Stimulated activated CD4-positive, alpha-beta T cell treated with anti-CD3 and anti-CD28 coated beads, Interleukin-1b, Interleukin-23, amount 100 ng/mL, for 1 hour (primary cell): ENCODE measurements at places on chromosomes 6 and 20.

DNA sequence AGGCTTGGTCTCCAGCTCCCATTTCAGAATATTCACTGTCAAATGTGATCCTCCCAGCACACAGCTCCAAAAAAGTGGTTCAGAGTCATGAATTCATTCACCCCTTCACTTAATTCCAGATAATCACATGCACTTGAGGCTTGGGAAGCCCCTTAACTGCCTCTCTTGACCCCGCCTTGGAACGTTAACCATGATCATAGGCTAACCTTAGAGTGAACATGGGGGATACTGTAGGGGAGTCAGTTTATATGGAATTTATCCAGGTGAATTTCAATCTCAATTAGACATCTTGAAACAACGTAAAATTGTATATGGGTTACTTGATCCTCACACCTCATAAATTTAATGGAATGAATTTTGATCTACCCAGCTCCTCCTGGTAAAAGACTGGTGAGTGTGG, 346.8 kb upstream of the ARID1B start:
- DNase-seq: no peak

DNA sequence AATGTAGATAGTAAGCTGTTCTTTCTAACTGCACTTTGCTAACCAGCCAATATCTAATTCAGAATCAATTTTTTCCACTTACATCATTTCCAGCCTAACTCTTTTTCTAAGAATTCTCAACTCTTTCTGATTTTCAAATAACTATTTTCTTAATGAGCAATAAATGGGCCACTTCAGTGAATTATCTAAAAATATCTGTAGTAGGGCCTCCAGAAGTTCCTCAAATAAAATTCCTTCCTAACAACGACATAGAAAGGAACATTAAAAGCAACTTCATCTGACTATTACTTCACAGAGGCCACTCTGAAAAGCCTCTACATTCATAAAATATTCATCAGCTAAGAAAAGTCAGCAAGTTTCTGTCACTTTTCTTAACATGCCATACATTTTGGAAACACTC, 4.8 kb downstream of the COL12A1 start:
- no peak for DNase-seq

DNA sequence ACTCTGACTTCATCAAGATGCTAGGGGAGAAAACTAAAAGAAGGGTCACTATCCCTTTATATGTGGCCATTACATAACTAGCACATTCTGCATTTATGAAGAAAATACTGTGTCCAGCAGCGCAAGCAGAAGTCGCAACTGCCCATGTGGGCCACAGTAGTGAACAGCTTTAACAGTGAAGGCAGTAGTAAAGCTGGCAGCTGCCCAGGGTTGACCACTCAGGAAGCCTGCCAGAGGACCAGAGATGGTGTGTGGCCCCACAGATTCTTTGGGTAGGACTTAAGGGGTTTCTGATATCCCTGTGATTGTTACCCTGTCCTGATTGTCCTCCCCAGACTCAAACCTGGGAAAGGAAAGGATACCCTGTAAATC, 88.3 kb upstream of the NT5E start:
- no peak for DNase-seq

DNA sequence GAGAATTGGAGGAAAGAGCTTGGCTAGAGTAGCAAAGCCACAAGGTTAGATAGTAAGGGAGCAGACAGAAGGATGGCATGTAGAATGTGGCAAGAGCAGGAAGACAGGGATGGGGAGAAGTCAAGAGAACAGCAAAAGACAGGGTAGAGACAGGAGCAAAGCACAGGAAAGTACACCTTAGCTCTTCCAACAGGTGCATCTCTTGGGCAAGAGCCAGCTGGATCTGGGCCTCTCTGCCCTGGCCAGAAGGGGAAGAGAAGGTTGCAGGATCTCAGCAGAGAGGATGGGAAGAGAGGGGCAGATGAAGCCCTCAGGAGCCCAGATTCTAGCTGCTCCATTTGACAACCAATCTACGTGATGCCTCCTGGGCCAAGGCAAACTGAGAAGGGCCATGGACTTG, 16.7 kb downstream of the SCUBE3 start:
- no peak for DNase-seq

DNA sequence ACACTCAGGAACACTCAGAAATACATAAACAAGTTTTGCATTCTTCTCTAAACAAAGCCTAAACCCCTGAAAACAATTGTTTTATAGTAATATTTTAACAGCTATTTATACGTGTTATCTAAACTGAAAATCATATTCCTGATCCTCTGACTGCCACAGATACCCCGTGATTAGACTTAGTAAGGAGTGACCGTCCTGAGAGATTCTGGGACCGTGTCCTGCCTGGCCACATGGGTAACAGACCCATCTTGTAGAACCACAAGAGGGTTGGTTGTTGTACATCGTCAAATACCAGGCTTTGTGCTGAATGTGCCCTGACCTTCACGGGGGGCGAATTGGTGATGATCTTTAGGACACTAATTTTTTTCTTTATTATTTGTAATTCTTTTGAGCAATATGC, 214.4 kb downstream of the TMEM242 start:
- no peak for DNase-seq

DNA sequence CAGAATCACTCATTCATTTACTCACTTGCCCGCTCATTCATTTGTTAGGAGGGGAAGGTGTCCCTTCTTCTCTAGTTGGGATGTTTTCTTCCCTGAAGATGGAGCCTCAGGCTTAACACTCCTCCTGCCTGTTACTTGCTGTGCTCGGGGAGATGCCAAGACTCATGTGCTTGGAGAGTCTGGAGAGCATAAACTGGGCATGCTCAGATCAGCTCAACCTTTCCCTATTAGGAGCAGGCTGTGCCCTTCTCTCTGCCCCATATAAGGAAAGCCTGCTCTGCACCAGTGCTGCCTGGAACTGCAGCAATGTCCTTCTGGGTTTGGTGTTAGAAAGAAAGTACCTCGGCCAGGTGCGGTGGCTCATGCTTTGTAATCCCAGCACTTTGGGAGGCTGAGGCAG, 18.0 kb upstream of the UBE2V1 start:
- no peak for DNase-seq

DNA sequence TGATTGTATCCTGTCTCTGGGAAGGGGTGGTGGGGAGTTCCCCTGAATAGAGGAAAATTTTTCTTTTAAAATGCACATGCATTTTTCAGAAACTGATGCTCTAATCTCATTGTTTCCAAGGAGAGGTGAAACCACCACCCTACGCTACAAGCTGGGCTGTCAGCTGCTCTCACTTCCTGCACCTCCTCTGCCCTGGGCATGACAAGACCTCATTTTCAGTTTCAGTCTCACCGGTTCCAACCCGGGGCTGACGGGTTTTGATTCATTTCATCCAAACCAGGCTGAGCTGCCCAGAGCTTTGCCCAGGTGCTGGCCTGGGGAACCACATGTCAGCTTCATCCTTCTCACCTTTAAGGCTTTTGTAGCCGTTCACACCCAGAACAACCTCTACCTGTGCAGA, 99.7 kb downstream of the EYA2 start:
- DNase-seq: no peak

GRCh38 chr6:105797286-105797979, 288.7 kb upstream of the PRDM1 start:
- no peak for DNase-seq

DNA sequence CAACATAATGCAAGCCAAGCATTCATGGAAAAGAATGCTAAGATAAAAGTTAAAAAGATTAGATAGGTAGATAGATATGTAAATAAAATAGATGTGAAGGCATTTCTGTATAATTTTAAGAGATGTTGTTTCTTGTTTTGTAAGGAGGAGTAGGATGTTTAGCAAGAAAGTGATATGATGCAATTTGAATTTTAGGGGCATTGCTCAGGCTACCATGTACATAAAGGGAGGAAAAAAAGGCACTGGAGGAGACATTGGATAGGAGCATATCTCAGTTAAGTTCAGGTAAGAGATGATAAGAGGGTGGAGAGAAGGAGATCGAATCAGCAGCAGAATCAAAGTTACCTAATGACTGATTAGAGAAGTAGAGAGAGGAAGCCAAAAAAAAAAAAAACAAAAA, 194.7 kb downstream of the TENT5A start:
- DNase-seq: no peak

DNA sequence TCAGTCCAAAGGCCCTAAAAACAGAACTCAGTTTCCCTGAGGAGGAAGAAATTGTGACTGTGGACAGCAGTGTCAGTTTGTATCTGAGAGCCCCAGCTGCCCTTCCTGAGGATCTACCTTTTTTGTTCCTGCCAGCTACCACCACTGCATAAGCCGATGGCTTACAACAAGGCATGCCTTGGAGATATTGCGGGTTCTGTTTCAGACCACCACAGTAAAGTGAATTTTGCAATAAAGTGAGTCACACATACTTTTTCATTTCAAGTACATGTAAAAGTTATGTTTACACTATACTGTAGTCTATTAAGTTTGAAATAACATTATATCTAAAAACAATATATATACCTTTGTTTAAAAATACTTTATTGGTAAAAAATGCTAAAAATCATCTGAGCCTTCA, 9.6 kb upstream of the CST3 start:
- no peak for DNase-seq

GRCh38 chr6:136644597-136644952, 94.4 kb upstream of the MAP7 start:
- DNase-seq: no peak

- no peak for DNase-seq
These were observed 92.6 kb downstream of the MAP3K7 start for GRCh38 chr6:90494067-90494780.

- DNase-seq: no peak
These were observed 63.9 kb downstream of the FARS2 start for GRCh38 chr6:5325173-5325572.

DNA sequence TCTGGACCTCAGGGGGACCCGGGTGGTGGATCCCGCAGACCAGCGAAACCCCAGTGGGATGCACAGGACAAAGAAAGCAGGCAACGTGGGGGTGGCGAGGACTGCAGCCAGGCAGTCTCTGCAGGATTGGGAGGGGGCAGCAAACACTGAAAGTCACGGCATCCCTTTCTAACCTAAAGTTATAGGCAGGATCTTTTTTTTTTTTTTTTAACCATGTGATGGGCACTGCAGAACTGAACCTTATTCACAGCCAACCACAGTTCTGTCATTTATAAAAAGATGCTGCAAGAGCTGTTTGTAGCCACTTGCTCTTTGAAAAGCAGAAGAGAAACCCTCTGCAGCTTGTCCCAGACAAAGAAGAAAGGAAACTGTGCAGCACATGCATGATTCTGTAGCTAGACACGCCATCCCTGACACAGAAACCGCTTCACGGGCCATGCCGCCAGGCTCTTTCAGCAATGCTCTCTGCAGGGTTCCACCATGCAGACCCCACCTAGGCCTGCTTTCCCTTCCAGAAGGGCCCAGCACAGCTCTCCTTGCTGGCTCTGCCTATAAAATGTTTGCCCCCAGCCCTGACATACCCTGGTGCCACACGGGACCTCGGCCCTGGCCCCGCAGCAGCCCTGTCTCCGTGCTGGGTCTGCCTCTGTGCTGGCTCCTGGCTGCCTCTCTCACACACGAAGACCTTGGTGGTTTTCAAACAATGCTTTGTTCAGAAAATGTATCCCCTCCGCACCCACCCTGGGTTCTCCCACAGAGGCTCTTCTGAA, 70.8 kb downstream of the PYGB start:
- DNase-seq: no peak

DNA sequence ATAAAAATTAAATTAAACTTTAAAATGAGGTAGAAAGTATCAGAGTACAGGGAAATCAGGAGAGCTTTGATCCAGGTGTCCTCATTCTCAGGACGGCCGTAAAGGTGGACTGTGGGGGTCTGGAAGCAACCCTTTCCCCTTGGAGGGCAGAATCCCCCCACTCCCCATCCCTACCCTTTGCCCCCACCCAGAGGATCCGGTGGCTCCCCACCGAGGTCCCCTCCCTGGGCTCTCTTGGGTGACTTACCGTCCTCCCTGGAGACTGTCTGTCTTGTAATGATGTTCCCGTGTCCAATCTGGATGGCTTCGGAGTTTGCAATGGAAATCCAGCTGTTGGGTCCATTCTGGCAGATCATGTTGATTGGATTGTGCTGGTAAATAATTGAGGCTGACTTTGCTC, 7.3 kb downstream of the ZBP1 start:
- no peak for DNase-seq

DNA sequence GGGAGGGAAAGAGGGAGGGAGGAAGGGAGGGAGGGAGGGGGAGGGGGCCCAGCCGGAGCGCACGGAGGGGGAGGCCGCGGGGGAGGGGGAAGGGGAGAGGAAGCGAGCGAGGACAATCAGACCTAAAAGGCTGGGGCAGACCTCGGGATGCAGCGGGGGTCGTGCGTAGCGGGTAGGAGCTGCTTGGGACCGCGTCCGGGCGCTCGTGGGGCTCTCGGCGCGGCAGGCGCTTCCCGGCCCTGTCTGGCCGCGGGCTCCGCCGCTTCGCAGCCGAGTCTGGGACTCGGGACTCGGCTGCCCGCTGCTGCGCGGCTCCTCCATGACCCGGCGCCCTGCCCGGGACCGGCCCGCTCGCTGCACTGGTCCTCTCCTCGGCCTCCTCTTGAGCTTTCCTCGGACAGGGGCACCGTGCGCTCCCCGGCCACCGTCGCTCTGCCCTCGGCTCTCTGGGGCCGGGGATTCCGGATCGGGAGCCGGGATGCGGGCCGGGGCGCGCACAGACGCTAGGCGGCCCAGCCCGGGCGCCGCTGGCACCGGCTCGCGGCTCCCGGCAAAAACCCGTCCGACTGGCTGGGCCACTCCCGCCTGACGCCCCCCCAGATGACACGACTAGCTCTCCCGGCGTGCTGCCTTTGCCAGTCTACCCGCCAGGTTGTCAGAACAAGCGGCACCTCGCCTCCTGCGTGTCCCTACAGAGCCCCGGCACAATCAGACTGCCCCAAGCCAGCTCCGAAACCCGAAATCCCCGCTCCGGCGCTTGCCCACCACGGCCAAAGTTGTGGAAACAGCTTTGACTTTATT, 2.2 kb downstream of the TFAP2A start:
- no peak for DNase-seq

DNA sequence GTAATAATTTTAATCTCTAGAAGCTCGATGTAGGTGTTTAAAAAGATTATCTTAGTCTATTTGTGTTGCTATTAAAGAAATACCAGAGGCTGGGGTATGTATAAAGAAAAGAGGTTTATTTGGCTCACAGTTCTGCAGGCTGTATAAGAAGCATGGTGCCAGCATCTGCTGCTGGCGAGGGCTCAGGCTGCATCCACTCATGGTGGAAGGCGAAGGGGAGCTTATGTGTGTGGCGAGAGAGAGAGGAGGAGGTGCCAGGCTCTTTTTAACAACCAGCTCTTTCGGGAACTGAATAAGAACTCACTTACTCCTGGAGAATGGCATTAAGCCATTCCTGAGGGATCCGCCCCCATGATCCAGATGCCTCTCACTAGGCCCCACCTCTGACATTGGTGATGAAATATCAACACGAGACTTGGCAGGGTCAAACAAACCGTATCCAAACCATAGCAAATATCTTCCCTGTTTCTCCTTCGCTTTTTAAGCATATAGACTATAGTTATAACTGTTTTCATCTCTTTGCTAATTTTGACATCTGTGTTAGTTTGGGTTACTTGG, 24.5 kb downstream of the CHMP4B start:
- DNase-seq: no peak

- DNase-seq: no peak
These were observed 337.9 kb downstream of the CD83 start for GRCh38 chr6:14455427-14455826.

GRCh38 chr6:83601119-83601518, 88.8 kb downstream of the PRSS35 start:
- no peak for DNase-seq
